ENCODE measurements at places on chromosomes 13 and 19.

GRCh38 chr13:21033856-21034602 is 27.4 kb downstream of the LATS2 start:
- ATAC-seq = peak; percentile 45

DNA sequence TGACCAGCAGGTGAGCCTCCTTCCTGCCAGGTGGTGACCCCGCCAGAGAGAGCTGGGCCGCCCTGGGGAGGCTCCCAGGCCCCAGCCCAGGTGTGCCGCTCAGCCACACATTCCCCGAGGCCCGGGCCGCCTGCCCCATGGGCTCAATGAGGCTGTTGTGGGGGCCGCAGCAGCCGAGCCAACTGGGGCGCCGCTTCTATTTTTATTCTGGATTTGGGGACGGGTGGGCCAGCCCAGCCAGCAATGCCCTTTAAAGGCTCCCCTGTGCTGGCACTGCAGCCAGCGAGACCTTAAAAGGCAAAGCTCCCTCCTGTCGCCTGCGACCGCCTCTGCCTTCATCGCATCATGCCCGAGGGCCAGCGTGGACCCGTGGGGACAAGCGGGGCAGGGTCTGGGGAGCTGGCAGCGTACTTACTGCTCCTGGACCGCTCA is 17.7 kb upstream of the CRTC1 start:
- ATAC-seq = no peak

DNA sequence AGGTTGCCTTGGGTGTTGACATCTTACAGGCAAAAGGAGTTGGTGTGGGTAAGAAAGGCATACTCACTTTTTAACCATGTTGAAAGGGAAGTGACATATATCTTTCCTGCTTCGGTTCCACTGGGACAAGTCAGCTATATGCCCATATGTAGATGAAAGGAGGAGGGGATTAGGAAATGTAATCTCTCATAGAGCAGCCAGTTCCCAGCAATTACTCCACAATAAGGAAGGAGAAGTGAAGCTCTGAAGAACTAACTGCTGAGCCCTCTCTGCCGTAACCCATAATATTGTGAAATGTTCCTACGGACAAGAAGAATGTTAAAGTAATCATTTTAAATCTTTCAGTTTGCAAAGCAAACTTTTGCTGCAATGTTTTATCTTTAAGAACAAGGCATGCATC is 82.2 kb downstream of the EDNRB start:
- ATAC-seq = no peak

GRCh38 chr13:40158218-40158617 is 502.8 kb downstream of the COG6 start:
- ATAC-seq = no peak

All from SK-N-SH treated with all-trans-retinoic acid at 6 μM for 48 hours (cell line).